ENCODE measurements at places on chromosomes 11 and 22.

DNA sequence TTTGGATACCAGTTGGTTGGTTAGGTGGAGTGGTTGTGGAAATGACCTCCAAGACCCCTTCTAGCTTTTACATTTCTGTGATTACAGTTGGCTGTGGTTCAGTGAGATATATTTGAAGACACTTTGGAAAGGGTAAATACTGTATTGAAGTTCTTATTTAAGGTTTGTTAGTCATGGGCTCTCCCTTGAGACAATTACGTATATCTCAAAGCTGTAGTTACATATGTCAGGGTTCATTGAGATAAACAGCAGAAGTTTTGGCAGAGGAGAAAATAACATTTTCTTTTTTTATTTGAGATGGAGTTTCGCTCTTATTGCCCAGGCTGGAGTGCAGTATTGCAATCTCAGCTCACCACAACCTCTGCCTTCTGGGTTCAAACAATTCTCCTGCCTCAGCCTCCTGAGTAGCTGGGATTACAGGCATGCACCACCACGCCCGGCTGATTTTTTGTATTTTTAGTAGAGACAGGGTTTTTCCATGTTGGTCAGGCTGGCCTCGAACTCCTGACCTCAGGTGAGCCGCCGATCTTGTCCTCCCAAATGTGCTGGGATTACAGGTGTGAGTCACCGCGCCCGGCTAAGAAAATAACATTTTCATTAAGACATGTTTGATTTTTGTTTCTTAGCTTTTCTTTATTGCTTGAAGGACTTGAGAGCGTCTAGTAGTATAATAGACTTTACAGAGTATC lies 1.9 kb downstream of the RNF121 start:
- no peak for DNase-seq

DNA sequence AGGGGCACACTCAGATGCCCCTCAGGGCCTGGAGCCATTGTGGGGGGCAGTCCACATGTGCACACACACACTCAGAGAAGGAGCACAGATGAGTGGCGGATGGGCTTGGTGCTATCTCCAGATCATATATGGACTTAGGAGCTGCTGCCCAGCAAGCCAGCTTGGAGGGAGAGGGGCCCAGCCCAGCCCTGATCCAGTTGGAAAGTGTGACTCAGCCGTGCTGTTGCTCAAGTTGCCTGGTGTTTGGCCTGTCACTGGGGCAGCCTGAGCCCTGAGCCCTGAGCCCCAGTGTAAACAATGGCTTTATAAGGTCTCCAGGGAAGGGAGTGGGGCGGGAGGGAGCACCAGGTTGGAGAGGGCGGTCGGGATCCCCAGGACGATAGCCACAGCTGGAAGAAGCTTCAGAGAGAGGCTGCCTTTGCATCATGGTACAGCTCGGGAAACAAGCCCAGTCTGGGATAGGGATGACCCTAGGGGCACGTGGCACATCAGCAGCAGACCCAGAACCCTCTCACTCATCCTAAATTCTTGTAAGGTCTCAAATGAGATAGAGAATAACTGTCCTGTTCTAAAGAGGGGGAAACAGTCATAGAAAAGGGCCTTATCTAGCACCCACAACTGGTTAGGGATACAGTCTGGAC lies 4.8 kb downstream of the SELENOM start:
- DNase-seq, result peak; percentile 36

- DNase-seq, result no peak
These were observed 29.7 kb upstream of the PSMA1 start for GRCh38 chr11:14549891-14550290.

GRCh38 chr11:30197869-30198268 lies 32.9 kb upstream of the FSHB start:
- no peak for DNase-seq

DNA sequence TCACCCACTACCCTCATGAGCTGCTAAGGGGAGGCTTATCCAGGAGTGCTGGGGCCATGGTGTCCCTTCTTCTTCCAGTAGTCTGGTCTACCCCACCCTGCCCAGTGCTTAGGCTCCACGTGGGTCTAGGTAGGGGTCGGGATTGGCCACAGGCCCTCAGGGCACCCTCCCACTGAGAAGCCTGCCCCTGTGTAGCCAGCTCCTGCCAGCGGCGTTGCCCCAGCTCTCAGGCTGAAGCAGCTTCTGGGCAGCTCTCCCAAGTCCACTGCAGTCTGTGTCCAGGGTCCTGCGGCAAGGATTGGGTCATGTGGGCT lies 24.0 kb upstream of the RIC3 start:
- DNase-seq, result no peak

DNA sequence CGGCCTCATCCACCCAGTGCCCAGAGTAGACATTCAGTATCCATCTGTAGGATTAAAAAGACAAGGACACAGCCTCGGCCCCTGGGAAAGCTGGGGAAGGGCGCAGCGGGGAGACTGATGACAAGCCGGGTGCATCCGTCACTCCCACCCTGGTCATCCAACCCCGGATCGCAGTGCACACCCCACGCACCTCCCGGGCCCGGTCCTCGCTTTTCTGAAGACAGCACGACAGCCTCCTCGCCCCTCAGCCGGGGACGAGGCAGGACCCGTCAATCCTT lies 1.1 kb downstream of the FCHSD2 start:
- DNase-seq, result peak; percentile 63

DNA sequence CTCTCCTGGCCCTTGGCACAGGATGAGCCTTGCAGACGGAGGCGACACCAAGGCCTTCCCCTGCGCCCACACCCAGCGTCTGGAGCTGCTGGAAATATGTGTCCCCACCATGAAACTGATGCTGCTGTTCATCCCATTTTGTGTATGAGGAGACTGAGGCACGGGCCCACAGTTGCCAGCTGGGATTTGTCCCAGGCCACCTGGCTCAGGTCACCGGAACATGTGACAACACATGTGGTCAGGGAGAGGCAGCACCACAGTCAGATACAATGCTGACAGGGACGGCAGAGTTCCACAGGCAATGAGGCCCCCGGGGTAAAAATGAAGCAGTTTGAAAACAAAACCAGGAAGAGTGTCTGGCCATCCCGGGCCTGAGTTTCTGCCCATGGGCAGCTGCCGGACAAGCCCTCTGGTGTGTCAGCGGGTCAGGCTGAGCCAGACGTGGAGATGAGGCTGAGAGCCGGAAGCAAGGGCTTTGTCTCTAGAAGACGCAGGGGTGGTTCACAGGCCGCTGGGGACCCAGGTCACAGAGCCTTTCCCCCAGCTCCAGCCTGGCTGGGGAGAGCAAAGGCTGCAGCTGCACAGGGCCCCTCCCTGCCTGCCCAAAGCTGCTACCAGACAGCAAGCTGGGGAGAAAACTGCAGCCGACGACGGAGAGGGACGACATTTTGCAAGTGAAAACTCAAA lies 80.7 kb downstream of the CDKN1C start:
- DNase-seq, result no peak

DNA sequence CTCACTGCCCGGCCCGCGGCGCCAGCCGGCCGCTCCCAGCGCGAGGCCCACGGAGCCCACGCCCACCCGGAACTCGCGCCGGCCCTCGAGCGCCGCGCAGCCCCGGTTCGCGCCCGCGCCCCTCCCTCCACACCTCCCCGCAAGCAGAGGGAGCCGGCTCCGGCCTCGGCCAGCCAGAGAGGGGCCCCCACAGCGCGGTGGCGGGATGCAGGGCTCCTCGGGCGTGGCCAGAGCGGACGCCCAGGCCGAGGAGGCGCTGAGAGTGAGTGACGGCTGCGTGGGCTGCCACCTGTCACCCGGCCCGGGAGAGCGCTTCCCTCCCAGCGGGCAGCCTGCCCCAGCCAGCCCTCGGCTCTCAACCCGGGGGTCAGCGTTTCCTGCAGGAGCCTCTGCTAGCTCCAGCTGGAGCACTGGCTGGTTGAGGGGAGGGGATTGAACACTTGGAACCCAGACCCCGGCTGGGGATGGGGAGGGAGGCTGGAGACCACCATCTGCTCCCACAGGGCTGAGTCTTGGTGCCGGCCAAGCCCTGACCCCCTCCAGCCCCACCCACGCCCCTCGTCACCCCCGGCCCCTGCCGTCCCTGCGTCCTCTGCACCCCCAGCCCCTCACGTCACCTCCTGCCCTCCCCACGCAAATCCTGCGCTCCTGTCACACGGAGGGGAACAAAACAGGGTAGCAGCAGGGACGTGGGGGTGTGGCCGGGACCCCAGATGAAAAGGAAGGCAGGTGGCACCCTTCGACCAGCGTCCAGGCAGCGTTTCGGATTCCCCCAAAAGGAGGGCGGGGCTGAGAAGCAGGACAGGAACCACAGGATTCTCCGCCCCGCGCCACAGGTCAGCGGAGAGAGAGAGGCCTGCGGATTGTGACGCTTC lies 157.0 kb downstream of the BRD1 start:
- DNase-seq, result peak; percentile 62

GRCh38 chr22:45497351-45498145 lies 5.1 kb upstream of the FBLN1 start:
- no peak for DNase-seq

GRCh38 chr11:12380565-12381325 lies 3.4 kb downstream of the PARVA start:
- DNase-seq, result no peak

- DNase-seq, result no peak
These were observed 8.1 kb downstream of the MALAT1 start for GRCh38 chr11:65506772-65507505.

GRCh38 chr11:117643606-117644300 lies 153.3 kb downstream of the DSCAML1 start:
- no peak for DNase-seq
